Activated T-cell treated with anti-CD3 and anti-CD28 coated beads, Interleukin-2, amount 50 U/mL, for 1 hour (primary cell): ENCODE measurements at places on chromosomes 5 and 9.

DNA sequence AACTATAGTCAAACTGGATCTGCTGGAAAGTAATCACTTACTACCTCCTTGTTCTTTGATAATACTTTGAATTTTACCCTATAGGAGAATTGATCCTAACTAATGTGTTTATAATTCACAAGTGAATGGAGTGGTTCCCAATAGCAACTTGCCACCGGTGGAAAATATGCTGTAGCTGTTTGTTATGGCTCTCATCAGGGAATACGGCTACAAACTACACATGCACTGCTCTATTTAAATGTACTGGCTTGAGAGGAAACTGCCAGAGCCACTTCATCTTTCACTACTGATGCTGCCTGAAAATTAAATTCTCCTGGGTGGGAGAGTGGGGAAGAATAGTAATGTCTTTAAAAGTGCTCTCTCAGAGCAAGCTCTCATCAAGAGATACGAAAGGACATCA, 448.5 kb upstream of the GRAMD2B start:
- no peak for DNase-seq

- DNase-seq, result no peak
Observed at GRCh38 chr9:110788871-110789270, 120.3 kb downstream of the MUSK start.

DNA sequence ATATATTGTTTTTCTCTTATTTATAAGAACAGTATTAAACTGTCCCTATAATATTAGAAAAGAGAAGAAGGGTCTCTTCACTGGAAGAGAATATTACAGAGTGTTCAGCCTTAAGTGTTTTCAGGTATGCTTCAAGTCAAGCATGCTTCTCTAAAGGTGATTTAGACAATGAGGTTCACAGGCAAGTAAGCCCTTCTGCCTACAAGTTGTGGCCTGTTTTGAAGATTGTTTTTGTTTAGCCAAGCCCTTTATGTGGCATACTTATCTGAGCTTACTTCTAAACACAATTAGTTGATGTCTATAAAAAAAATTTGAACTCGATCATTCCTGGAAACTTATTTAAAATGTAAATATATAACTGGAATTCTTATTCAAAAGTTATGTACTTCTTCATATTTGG, 343.8 kb upstream of the CDH18 start:
- no peak for DNase-seq

DNA sequence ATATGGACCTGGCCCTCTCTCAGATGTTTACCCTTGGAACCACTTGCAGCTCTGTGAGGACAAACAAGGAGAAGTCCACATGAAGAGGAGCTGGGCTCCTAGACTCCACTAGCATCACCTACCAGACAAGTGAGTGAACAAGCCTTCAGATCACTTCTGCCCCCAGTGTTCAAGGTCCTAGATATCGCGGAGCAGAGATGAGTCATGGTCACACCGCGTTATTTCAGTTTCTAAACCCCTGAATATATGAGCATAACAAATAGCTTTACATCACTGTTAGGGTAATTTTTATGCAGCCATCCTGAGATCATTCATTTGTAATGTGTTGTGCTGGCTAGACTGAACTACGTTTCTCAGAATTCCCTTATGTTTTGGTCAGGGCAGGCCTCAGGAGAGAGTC, 77.0 kb upstream of the DAP start:
- DNase-seq, result no peak

GRCh38 chr5:102226321-102226720, 69.8 kb downstream of the SLCO4C1 start:
- no peak for DNase-seq

GRCh38 chr5:151275803-151276202, 22.8 kb downstream of the GM2A start:
- no peak for DNase-seq

- no peak for DNase-seq
Observed at GRCh38 chr9:6672118-6672517, 26.6 kb upstream of the GLDC start.

GRCh38 chr5:130520211-130520610, 615.9 kb downstream of the CHSY3 start:
- DNase-seq, result no peak

DNA sequence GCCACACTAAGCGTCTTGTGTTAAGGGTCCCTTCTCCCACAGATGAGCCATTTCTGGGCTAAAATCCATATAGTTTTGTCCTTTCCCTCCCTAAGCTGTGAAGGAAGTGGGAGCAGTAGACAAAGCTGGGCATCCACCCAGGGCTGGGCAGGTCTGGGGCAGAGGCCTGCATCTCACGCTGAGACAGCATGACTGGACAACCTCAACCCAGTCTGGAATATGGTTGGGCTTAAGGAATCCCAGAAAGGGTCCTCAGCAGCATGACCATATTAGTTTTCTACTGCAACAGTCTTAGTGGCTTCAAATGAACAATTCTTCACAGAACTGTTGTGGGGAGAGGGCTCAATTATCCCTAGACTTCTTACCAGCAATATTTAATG, 173.8 kb downstream of the AUH start:
- no peak for DNase-seq

DNA sequence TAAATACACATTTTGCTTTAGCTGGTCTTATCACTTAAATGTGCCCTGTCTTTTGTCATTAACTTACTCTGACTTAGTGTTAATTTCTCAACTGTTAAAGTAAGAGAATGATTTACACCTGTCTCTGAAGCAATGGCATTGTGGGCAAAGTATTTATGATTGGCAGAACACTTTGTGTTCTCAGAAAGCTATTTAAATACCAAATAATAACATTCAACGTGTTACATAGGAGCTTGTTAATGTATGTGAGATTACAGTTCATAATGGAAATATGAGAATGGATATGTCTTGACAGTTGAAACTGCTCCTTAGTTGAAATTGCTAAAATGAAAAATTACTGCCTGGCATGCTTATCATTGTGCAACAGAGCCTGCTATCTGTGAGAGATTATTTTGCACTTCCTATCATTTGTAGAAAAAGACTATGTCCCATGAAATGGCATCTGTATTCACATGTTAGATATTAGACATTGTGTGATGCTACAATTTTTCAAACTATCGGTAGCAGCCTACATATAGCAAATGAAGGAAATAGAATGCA, 46.1 kb downstream of the PRR16 start:
- no peak for DNase-seq

GRCh38 chr9:131677444-131678180, 62.3 kb downstream of the RAPGEF1 start:
- no peak for DNase-seq

GRCh38 chr5:69007163-69007562, 86.7 kb upstream of the SLC30A5 start:
- DNase-seq, result no peak

DNA sequence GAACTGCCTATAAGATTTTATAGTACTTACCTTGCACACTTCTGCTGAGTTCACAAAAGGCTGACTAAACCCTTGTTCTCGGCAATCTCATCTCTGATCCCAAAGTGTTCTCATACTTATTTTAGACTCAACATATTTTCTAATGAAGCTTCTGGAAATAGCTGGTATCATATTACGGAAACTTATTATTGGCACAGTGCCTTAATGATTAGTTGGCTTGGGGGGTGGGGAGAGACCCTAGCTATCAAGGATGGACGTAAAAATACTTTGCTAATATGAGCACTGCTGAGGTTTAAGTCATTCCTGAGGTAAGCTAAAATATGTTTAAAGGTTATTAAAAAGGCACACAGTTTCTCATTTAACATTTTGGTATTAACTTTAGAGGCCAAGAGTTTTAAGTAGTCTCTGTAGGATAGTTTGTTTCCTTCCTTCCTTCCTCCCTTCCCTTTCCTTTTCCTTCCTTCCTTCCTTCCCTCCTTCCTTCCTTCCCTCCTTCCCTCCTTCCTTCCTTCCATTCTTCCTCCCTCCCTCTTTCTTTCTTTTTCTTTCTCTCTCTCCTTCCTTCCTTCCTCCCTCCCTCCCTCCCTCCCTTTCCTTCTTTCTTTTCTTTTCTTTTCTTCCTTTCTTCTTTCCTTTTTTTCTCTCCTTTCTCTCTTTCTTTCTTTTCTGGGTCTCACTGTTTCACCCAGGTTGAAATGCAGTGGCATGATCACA, 31.5 kb downstream of the ZSWIM6 start:
- no peak for DNase-seq

DNA sequence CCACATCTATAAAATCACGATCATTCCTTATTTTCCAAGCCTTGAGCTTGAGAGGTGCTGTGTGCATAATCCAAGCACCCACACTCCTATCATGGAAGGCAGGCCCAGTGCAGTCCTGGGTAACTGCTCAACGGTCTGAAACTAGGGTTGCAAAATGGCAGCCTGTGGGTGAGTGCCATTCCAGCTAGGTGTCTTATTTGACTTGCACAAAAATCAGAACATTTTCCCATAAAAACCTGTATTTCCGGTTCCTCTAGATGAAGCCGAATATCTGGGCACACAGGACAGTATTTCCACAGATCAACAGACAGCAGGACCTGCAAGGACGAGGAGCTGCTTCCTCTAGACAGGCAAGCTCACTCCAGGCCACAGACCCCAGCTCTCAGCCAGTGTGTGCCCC, 588.8 kb downstream of the BNC2 start:
- no peak for DNase-seq

DNA sequence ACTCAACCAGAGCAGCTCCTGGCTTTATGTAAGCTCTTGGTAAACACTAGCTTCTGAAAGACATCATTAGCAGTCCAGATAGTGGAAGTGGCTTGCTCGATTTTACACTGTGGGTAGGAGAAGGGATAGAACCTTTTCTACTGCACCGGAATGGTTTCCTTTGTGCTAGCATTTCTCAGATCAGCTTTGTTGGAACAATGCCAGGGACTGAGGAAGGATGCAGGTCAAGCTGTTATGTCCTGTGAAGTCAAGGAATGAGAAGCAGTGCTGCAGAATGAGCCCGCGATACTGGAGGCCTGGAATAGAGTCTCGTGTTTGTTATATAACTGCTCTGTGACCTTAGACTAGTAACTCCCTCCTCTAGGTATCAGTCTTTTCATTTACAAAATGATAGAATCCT, 233.6 kb downstream of the GABRB2 start:
- no peak for DNase-seq

GRCh38 chr5:91635950-91636734, 253.0 kb upstream of the ARRDC3 start:
- no peak for DNase-seq

GRCh38 chr5:168591302-168592013, 12.3 kb upstream of the PANK3 start:
- DNase-seq, result no peak

DNA sequence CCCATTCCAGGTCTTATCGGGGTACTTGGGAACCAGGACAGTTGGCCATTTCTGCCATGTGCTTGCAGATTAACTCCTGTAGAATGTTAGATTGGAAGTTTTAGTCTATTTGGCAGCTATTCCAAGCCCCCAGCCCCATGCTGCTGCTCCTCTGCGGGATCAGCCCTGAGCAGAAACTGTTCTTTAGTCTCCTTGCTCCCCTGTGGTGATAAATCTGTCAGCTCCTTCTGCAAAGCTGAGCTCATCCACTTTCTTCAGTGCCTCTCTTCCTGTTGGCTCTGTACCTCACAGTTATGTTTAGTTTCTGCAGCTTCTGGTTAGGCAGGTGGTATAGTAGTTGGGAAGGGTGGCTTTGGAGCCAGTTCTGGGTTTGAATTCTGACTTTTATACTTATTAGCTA, 170.4 kb downstream of the GRIA1 start:
- DNase-seq, result no peak

DNA sequence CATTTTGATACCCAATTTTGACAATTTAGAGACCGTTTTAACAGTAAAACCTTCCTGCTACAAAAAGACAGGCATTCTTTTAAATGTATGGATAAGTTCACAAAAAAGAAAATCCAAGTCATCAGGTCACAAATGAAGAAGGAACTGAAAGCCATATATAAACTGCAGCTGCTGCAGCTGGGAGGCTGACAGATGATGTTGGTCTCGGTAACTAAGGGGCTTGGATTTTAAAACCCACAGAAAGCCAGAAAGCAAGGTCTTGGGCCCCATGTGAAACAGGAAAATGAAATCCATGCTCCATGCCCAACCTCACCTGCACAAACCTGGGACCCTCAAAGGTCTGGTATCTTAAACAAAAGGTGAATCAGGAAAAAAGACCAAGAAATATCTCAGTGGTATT, 15.7 kb upstream of the C5orf34 start:
- DNase-seq, result no peak

DNA sequence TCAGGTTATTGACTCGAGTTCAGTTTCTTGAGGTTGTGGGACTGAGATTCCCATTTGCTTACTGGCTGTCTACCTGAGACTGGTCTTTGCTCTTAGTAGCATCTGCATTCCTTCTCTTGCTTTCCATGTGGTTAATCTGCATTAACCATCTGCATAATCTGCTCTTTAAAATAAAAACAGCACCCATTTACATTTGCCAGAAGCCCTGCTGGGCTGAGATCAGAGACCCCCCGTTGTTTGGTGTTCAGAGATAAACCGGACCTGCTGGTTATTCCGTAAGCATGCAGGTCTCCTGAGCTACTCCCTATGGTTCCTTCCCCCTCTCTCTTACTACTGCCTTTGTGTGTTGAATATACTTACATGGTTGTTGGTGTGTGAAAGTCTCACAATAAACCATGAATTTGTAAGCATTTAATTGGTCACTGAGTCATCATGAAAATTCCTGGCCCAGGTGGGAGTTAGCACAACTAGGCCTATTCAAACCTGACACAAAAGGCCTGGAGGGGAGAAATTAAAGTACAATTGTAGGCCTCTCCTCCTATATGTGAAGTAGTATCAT, 396.7 kb downstream of the MRPS30 start:
- no peak for DNase-seq

DNA sequence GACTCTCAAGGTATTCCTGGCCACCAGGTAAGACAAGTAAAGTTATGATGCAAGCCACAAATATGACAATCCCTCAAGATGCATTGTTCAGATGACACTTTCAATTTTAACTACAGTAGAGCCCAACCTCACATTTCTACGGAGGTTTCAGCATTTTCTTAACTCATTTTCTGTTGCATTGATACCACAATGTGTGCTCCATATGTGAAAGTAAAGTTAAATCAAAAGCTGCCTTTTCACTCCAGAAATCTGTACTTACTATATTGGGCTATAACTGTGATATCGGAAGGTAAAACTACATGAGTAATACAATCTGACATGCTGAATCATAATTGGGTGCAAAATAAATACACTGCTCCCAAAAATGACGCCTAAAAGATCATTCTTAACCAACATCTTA, 333.6 kb upstream of the MEF2C start:
- no peak for DNase-seq

- DNase-seq, result no peak
Observed at GRCh38 chr9:82134010-82134409, 145.4 kb downstream of the SPATA31D1 start.
